ENCODE measurements at places on chromosomes 2 and 18.
A peak's percentile ranks its signal among the peaks of the same experiment; 100 is the strongest.

GRCh38 chr2:25954199-25954752, 28.0 kb downstream of the KIF3C start:
- DNase-seq: peak; percentile 68

GRCh38 chr2:104860451-104860790, 6.5 kb downstream of the POU3F3 start:
- DNase-seq: no peak

- no peak for DNase-seq
Measured at GRCh38 chr18:52948868-52949444, 609.0 kb downstream of the DCC start.

DNA sequence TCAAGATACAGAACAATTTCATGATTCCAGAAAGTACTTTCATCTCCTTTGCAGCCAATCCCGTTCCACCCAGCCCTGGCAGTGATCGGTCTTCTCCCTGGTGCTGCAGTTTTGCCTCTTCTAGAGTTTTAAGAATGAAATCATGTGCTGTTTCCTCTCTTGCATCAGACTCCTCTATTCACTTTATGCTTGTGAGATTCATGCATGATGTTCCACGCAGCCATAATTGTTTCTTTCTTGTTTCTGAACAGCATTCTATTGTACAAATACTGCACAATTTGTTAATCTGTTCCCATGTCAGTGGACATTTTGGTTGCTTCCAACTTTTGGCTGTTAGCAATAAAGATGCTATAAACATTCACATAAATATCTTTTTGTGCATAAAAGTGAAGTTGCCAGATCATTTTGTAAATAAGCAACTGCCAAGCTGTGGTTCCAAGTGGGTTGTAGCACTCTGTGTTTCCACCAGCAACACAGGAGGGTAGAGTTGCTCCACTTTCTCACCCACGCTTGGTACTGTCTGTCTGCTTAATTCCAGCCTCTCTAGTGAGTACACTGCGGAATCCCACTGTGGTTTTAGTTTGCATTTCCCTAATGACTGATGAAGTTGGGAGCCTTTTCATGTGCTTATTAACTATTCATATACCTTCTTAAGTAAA, 104.5 kb downstream of the TWIST2 start:
- DNase-seq: no peak

DNA sequence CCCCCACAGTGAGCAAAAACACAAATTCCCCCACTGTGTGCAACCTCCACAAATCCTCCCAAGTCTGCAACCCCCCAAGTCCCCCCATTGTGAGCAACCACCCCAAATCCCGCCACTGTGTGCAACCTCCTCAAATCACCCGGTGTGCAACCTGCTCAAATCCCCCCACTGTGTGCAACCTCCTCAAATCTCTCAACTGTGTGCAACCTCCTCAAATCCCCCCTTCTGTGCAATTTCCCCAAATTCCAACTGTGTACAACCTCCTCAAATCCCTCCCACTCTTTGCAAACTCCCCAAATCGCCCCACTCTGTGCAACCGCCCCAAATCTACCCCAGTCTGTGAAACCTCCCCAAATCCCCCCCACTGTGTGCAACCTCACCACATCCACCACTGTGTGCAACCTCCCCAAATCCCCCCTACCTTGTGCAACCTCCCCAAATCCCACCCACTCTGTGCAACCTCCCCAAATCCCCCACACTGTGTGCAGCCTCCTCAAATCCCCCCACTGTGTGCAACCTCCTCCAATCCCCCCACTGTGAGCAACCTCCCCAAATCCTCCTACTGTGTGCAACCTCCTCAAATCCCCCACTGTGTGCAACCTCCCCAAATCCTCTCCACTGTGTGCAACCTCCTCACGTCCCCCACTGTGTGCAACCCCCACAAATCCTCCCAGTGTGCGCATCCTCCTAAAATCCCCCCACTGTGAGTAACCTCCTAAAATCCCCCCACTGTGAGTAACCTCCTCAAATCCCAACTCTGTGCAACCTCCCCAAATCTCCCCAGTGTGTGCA, 115.2 kb downstream of the TPO start:
- DNase-seq: no peak

DNA sequence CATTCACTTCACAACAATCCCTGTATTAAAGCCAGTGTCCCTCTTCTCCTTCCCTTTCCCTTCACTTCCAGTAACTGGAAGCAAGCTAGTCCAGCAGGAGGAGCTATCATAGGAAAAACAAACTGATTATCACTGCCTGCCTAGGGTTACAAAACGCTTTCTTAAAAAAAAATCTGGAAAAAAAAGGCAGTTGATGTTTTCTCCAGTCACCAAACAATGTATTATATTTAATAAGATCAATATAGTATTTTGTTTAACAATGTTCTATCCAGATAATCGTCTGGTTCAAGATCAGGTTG, 78.8 kb upstream of the ITGB6 start:
- DNase-seq: no peak

GRCh38 chr2:217802876-217803652, 199.7 kb downstream of the TNS1 start:
- no peak for DNase-seq

DNA sequence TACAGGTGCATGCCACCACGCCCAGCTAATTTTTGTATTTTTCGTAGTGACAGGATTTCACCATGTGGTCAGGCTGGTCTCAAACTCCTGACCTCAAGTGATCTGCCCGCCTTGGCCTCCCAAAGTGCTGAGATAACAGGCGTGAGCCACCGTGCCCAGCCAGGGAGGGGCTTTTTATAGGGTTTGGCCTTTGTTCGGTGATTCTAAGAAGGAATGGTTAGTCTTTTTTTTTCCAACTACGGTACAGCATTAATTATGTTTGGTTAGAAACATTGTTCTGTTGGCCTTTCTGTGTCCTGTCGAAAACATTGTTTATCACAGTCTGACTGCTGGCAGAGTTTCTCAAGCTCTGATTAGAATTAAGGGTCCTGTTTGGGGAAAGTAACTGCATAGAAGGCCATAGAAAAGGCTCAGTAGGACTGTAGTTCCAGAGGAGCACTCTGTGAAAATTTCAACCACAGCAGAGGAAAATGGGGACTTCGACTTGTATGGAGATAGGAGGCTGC, 19.3 kb upstream of the SMCHD1 start:
- DNase-seq: no peak

- DNase-seq: no peak
Measured at GRCh38 chr2:204203704-204204103, 267.1 kb downstream of the ICOS start.

DNA sequence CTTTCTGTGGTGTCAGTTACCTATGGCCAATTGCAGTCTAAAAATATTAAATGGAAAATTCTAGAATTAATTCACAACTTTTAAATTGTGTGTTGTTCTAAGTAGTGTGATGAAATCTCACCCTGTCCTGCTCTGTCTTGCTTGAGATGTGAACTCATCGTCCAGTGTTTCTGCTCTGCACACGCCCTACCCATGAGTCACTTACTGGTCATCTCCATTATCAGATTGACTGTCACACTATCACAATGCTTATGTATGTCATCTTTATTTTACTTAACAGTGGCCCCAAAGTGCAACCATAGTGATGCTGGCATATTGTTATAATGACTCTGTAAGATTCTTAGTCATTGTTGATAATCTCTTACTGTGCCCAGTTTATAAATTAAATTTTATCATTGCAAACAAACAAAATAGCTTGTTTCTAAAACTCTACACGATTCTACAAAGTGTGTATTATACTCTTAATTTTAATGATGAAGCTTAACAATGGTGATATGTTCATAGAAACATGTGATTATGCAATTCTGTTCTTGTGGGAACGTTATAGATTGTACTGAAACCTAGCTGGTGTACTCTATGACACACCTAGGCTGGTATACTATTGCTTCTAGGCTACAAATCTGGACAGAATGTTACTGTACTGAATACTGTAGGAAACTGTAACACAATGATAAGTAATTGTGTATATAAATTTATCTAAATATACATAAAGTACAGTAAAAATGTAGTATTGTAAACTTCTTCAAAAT, 1086.8 kb upstream of the PIK3C3 start:
- no peak for DNase-seq

DNA sequence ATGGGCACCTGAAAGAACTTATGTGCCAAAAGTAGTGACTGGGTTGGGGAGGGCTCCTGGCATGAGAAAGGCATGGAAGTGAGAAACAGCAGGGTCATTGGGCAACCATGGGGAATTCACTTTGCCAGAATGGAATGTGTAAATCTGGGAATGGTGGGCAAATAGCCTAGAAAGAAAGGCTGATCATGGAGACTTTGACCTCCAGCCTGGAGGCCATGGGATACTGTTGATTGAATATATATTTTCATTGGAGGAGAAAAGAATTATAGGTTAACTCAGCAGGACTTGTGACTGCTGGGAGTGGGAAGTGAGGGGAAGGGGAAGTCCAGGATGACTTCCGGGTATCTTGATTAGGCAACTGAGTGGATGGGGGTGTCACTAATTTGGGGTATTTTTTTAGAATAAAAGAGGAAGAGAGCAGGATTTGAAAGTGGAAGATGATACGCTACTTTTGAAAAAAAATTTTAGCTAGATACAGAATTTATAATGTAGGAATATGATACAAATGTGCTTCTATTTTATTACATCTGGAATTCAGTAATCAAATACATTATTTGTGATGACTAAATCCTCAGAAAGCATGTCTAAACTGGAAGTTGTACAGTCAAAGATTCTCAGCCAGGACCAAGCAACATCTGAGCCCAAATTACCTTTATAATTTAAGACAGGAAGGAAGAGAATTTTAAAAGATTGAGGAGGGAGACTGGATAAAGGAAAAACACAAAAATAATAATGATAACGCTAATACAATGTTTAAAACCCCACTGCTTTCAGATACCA, 116.2 kb downstream of the GATA6 start:
- DNase-seq: no peak

DNA sequence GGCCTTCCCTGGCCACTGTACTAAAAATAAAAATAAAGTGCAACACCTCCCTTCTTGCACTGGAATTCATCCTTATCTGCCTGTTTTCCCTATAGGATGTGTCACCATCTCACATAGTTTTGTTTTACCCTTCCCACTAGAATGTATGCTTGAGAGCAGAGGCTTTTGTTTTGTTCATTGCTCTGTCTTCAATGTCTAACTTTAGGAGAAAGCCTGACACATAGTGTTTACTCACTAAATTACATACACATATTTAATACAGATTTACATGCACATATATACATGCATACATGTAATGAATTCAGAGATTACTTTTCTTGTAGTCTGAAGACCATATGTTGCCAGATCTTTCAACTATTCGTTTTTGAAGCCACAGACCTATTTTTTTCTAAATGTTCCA, 23.0 kb downstream of the CD302 start:
- DNase-seq: no peak

DNA sequence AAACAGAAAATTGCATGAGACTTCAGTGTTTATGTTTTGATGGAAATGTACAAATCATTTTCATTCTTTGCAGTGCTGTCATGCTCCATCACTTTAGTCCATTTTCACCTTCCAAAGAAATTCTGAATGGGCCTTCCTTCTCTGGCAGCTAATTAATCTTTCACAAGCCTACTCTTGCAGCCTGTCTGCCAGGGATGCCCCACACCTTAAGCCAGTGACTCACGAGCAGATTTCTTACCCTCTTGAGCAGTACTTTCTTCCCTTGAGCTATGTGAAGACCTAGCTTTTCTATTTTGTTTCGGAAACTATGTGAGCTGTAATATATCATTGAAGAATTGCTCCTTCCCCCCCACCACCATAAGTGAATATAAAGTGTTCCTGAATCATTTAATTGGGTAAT, 404.3 kb upstream of the VWC2L start:
- DNase-seq: no peak

All from NCI-H187 (cell line).